Stimulated activated CD4-positive, alpha-beta T cell treated with anti-CD3 and anti-CD28 coated beads, Interleukin-2, amount 100 ng/mL, for 48 hours (primary cell): ENCODE measurements at places on chromosomes 1 and 21.

- no peak for DNase-seq
Measured at GRCh38 chr1:46362158-46362557, 21.6 kb downstream of the NSUN4 start.

DNA sequence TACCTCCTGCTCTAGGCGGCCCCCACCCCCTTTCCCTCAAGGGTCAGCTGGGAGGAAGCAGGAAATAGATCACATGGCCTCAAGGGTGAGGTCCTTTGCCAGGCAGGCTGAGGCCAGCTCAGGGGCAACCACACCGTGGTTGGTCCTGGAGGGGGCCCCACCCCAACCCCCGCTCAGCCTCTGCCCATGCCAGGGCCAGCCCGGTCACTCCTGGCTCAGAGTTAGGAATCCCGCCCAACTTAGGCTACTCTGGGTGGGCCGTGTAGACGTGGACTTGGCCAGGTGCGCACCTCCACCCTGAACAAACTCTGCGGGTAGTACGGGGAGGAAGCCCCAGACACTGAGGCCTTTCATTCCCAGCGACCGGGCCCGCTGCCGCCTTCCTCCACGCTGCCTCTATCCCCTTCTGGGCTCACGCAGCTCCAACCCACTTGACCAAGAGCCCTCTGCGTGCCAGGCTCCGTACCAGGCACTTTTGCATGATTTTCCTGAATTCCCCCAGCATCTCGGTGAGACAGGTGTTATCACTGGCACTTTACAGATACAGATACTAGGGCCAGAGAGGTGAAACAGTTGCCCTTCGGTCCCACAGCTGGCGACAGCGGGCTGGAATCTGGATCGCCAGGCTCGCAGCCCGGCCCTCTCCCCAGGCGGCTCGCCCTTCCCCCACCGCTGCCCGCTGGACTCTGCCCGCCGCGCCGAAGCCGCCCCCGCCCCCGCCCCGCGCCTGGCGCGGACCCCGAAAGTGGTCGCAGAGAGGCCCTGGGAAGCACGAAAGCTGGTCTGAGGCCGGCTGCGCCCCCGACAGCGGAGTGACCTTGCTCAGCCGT, 769 bp downstream of the GALE start:
- peak; percentile 18 for DNase-seq

DNA sequence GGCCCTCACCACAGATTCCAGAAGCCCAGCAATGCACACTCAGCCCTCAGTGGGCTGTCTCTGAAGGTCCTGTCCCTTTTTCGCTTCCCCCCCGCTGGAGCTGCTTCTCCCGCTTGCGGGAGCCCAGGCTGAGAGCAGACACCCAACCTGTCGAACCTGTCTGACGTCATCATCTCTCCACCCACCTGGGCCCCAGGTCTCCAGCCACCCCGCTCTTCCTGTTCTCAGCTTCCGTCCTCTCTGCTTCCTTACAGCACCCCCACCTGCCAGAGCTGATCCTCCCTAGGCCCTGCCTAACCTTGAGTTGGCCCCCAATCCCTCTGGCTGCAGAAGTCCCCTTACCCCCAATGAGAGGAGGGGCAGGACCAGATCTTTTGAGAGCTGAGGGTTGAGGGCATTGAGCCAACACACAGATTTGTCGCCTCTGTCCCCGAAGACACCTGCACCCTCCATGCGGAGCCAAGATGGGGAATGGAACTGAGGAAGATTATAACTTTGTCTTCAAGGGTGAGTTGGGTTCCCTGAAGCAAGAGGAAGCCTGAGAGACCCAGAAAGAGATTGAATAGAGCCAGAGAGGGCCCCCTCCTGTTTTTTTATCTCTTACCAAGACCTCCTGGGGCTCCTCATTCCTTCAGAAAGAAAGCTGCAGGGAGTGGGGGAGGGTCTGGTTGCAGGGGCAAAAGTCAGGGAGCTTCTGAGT, at the start of gene RAB25:
RAB25 (plus strand) TSS at position 224 of the 700 bp plus-strand sequence; CDS start at position 465, 241 bp downstream.
- no peak for DNase-seq

DNA sequence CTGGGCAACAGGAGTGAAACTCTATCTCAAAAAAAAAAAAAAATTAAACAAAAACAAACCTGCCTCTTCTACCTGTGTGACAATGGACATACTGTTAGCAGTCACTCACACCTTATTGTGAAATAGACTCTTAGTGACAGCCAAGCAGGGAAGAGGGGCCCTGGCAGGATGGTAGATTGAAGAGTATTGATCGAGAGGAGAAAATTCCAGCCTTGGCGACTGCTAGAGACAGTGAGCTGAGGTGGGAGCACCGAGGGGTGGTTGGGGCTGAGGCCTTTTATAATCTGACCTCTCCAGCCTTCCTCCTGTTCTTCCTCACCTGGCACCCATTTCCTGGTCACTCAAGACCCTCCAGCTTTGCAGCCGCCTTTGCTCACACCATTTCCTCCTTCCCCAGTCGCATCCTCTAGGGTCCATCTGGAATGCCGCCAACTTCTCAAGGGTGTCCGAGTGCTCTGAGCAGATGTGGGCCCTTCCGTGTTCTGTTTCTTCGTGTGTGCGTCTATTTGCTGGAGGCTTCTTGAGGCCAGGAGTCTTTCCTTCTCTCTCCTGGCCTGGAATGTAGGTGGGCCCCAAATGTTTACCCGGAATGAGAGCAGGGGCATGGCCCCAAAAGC, 196.9 kb upstream of the TMEM51 start:
- no peak for DNase-seq

DNA sequence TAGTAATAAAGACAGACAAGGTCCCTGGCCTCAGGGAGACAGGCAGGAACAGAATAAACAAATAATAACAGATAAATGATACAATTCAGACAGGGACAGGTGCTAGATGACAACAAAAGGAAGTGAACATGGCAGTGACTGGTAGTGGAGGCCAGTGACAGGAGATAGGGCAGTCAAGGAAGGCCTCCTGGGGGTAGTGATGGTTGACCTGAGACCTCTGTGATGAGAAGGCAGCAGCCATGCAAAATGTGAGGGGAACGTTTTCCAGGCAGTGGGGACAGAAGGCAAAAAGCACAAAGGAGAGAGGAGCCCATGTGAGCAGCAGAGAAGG, 18.5 kb downstream of the OPTC start:
- DNase-seq = no peak

- DNase-seq = no peak
Measured at GRCh38 chr21:43025636-43026180, 49.9 kb downstream of the CBS start.

GRCh38 chr1:200207711-200208126, 180.2 kb downstream of the NR5A2 start:
- DNase-seq = no peak

DNA sequence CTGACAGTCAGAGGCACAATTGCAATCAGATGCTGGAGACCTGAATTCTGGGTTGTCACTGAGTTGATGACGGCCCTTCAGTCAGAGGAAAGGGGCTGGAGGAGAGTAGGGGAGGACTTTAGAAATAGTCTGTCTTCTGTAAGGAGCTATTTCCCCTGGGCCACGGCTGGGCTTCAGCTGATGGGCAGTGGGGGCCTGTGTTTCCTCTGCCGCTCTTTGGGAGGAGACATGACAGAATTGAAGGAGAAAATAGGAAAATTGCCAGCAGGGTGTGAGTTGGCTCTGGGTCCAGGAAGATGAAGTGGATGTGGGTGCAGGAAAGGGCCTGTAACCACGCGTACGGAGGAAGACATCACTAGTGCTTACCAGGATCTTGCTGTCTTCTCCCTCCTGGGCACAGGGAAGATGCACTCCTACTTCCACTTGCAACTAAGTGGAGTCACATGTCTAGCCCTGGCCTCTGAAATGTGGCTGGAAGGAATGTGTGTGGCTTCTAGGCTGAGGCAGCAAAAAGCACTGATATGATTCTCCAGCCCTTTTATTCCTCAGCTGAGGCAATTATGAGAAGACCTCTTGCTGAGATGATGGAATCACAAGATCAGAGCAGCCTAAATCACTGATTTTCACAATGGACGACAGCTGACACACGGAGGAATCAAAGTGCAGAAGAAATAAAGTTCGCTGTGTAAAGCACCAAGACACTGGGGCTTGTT, 250.0 kb downstream of the GRIK3 start:
- no peak for DNase-seq

GRCh38 chr1:198669023-198669698, 30.3 kb downstream of the PTPRC start:
- DNase-seq = no peak

DNA sequence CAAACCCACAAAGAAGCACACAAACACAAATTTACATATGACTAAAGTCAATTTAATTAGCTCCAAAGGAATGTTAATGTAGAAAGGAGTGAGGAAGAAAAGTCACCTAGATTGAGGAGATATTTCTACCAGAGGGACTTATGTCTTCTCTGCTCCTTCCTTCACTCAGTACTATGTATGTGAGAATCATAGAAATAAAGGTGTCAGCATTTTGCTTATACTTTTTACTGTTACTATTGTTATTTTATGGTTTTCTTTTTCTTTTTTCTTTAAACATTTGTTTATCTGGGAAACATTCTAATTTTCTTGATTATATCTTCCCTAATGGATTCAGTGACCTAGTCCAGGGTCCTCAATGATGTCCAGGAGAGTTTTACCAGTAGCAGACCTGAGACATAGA, 511.9 kb upstream of the NCAM2 start:
- no peak for DNase-seq

DNA sequence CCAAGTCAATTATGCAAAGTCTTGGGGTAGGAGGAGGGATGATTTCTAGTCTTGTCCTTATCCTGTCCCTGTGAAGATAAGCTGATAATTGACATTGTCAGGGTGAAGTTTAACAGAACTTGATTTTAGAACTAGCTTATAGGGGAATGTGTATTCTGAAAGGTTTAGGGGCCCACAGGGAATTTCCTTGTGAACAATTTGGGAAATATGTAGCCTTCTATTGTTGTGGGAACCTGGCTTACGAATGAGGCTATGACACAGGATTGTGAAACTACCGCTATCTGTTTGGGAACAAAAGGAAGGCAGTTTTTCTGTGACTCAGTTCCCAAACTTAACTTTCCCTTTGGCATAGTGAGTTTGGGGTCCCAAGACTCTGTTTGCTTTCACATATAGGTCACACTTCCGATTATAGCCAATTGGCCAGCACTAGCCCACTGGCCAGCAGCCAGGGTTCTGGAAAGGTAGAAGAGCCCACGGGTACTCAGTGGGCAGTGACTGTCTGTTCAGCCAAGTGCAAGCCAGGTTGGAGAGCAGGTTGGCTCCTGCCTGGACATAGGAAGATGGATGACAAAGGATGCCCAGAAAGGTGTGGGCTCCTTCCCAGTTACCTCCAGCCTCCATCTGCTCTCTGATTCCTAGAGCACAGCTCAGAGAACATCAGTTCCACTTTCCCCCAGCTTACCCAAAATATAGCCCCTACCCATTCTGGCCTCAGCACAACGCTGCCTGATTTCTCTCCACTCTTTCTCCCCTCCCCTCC, 35.5 kb downstream of the H3-3A start:
- DNase-seq = no peak

GRCh38 chr1:1116701-1117468, 996 bp upstream of the C1orf159 start:
- DNase-seq = peak; percentile 39

- DNase-seq = peak; percentile 52
Measured at GRCh38 chr1:32886004-32886827, at the start of gene HPCA. Gene HPCA, plus strand, starts transcription at chr1:32886491. Its CDS starts 2,408 bp downstream, at chr1:32888899.

DNA sequence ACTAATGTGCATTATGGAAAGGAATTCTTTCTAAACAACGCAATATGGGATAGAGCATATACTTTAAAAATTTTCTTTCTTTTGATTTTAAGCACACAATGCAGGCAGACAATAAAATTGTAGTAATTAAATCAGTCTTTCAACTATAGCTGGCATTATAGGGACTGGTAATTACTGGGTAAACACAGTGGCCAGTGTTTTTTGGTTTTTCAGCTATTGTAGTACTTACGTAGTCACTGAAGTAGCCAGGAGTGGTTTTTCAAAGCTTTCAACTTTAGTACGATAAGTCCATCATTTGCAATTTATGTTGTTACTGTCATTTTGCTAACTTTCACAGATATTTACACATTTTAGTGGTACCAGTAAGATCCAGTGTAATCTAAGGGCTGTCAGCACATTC, 50.6 kb downstream of the RAB3GAP2 start:
- no peak for DNase-seq

DNA sequence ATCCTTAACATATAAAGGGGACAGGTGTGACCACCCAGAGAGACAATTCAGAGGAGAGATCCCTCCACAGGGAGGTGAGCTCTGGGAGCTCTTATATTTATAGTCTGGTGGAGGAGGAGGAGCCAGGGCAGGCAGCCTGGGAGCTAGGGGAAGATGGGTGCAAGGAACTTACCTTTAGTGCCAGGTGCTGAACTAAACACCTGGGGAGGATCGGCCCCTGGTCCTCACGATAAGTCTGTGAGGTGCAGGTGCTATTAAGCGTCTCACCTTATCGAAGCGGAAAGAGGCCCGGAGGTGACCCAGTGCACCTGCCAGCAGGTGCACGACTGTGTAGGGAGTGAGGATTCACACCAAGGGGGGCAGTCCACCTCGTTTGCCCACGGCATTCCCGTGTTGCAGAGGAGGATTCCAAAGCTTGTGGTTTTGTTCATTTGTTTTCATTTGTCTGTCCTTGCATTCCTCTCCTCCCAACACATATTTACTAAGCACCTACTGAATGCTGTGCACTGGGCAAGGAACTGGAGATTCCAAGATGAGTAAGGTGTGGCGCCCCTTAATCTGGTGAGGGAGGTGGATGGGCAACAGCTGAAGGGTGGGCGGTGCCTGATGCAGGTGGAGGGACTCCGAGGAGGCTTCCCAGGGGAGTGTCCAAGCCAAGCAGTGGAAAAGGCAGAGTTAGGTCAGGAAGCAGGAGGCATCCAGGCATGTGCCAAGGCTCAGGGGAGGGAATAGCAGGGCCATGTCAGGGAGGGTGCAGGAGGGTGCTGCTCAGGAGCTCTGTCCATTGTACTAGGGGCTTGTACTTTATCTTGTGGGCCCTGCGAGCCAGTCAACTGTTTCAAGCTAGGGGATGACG, 11.5 kb downstream of the ARHGEF10L start:
- no peak for DNase-seq

- DNase-seq = no peak
Measured at GRCh38 chr21:46356494-46357334, 32.8 kb downstream of the PCNT start.

GRCh38 chr1:243946253-243946652, 96.2 kb upstream of the AKT3 start:
- DNase-seq = no peak

DNA sequence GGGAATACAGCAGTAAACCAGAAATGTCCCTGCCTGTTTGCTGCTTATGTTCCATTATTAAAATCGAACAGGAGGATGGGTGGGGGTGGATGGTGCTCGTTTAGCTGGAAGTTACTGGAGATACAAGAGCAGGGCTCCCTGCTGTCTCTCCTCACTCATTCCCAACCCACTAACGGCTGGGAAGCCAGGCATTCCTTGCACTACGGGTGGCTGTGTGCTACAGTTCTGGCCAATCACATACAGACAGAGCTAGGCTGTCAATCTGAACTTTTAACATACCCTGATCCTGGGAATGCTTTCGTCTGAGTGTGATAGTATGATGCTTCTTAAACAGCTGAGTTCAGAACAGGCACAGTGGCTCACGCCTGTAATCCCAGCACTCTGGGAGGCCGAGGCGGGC, 7.0 kb downstream of the SIPA1L2 start:
- DNase-seq = no peak

- no peak for DNase-seq
Measured at GRCh38 chr1:42313970-42314369, 21.1 kb downstream of the FOXJ3 start.

GRCh38 chr1:203127666-203128430, at the start of gene ADORA1:
Gene ADORA1, plus strand, starts transcription at chr1:203127726. Its CDS starts 1,116 bp downstream, at chr1:203128842.
- no peak for DNase-seq
